ENCODE measurements at places on chromosomes 7 and 10.

- no peak for DNase-seq
- no peaks in the 10 kb centered on the region for H3K27me3 ChIP-seq
- H3K27ac ChIP-seq, result no peak overlapping the region
- no peak overlapping the region for H3K4me3 ChIP-seq
These were observed 148.4 kb downstream of the KLF6 start for GRCh38 chr10:3636356-3637181.

DNA sequence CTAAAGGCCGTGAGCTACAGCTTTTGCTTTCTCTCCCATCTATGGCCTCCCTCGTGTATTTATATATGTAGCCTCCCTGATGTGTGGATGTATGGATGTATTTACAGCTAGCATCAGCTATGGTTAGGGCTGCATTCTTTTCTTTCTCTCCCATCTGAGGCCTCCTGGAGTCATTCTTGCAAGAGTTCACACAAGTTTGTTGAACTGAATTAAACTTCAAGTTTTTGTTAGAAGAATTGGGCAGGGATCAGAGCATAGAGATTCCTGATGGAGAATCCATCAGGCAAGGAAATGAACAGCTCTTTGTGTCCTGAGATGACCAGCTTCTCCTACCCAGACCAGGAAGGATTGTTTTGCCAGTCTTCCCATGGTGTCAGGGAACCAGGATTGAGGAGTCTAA is 60.3 kb downstream of the AHCYL2 start:
- no peaks in the 10 kb centered on the region for H3K4me1 ChIP-seq
- no peaks in the 10 kb centered on the region for H3K27me3 ChIP-seq
- H3K36me3 ChIP-seq, result no peaks in the 10 kb centered on the region

DNA sequence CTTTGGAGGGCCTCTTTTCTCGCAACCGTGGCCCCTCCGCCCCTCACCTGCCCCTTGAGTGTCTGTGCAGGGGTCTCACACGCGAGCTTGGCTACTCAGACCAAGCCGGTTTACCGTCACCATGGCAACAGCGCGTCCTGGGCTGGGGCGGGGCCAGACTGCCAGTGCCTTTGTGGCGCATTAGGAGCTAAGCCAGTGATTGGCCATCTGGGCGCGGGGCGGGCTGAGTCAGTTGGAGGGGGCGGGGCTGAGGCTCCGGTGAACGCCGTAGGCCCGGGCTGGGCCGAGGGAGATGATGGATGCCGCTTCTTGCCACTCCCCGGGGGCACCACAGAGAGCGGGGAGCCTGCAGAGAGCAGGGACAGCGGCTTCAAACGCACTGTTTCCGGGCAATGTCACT is 48.7 kb upstream of the FXYD4 start:
- H3K4me1 ChIP-seq, result no peaks in the 10 kb centered on the region
- DNase-seq, result peak; percentile 83
- H3K36me3 ChIP-seq, result no peaks in the 10 kb centered on the region
- H3K27ac ChIP-seq, result no peak overlapping the region
- H3K4me3 ChIP-seq, result peak overlapping the region; percentile 12

GRCh38 chr10:105252911-105253310 is 611.8 kb downstream of the SORCS3 start:
- no peak for DNase-seq
- H3K4me1 ChIP-seq, result no peaks in the 10 kb centered on the region
- H3K27ac ChIP-seq, result no peak overlapping the region
- no peaks in the 10 kb centered on the region for H3K27me3 ChIP-seq

DNA sequence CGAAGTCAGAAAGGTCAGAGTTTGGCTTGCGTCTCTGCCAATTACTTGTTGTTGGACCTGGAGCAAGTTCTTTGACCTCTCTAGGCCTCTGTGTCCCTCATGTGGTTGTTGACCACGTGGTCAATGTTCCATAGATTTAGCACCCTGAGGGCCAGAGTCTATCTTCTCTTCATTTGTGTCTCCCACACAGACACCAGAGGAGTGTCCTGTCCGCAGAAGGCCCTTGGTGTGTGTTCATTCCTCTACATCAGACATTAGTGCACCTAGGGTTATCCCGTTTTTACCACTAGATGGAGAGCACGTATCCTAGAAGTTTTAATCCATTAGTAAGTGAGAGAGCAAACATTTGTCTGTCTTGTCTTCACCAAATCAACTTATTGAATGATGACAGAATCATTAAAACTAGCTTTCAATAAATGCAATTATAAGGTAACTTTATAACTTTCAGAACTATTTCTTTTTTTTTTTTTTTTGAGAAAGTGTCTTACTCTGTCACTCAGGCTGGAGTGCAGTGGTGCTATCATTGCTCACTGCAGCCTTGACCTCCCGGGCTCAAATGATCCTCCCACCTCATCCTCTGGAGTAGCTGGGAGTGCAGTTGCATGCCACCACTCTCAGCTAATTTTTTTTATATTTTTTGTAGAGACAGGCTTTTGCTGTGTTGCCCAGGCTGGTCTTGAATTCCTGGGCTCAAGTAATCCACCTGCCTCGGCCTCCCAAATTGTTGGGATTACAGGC is 122.5 kb upstream of the ANKRD1 start:
- no peaks in the 10 kb centered on the region for H3K36me3 ChIP-seq
- H3K27ac ChIP-seq, result no peak overlapping the region
- H3K4me3 ChIP-seq, result no peak overlapping the region
- no peaks in the 10 kb centered on the region for H3K4me1 ChIP-seq
- DNase-seq, result no peak

DNA sequence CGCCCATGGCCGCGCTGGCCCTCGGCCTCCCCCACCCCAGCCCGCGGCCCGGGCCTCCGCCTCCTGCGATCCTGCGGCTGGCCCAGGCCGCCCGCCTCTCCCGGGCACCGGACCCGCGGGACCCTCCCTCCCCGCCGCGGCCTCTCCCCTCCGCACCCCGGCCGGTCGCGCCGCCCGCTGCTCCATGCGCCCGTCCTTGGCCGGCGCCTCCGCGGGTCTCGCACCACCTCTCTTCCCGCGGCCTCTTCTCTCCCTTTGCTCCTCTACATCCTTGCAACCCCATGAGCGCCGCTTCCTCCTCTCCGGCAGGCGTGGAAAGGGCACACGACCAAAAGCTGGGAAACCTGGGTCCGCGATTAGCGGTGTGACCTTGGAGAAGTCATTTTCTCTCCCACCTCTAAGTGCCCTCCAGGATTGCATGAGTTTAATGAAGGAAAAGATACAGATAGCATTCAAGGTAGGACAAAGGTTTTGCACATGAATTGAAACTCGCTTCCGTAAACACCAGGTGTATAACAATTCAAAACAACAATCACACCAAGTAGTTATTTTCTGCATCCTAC is 448 bp upstream of the SRPK2 start:
- H3K4me3 ChIP-seq, result peak overlapping the region; percentile 80
- no peaks in the 10 kb centered on the region for H3K36me3 ChIP-seq
- H3K27me3 ChIP-seq, result no peaks in the 10 kb centered on the region
- no peak for DNase-seq

DNA sequence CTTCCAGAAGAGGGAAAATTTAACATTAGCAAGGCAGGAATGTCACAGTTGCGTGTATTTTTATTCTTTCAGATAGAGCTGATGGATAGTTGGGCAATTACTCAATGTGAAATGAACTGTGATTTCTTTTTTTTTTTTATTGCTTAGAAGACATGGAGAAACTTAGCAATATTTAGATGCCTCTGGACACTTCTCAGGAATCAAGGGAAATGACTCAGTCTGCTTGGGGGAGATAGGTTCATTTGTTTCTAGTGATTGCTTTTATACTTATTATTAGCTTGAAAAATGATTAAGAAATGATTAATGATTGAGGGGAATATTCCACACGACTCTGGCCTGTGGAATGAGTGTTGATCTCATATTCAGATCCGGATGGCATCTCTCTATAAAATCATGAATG is 33.1 kb upstream of the TBX20 start:
- DNase-seq, result no peak
- H3K27ac ChIP-seq, result no peak overlapping the region
- no peaks in the 10 kb centered on the region for H3K36me3 ChIP-seq
- H3K27me3 ChIP-seq, result peaks cover 8% of the 10 kb centered on the region
- no peak overlapping the region for H3K4me3 ChIP-seq
- H3K4me1 ChIP-seq, result no peaks in the 10 kb centered on the region

DNA sequence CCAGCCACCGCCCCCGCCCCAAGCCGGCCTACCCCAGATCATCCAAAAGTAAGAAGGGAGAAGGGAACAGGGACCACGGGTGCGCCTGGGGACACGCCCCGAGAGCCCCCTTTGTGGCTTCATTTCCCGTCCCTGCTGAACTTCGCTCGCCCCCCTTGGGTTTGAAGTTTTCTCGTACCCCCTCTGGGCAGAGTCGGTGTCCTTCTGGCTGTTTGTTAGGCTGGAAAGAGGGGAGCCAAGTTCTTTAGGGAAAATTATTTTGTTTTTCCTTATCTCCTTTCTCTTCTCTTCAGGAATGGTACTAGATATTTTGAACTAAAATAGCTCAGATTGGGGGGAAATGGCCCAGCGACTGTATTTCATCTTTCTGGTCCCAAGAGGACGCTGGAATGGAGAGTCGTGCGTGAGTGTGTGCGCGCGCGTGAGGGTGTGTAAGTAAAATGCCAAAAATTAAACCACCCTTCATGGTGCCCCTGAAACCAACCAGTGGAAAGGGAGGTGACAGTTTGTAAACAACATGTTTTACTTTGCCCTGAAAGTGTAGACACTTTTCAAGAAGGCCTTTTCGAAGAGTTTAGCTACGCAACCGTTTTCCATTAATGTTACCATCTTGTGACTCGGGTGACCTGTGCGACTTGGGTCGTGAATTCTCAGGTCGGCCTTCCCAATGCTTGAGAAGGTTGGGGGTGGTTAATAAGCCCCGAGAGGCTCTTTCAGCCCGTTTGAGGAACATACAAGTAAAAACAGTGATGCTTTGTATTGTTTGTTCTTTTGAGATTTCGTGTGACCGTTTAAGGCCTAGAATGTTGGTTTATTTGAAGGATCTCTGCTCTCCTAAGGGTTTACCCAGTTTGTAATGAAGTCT is 694 bp downstream of the RBM20 start:
- H3K27ac ChIP-seq, result no peak overlapping the region
- H3K27me3 ChIP-seq, result peaks cover 55% of the 10 kb centered on the region
- no peak for DNase-seq
- peak overlapping the region; percentile 41 for H3K4me3 ChIP-seq
- H3K36me3 ChIP-seq, result no peaks in the 10 kb centered on the region

DNA sequence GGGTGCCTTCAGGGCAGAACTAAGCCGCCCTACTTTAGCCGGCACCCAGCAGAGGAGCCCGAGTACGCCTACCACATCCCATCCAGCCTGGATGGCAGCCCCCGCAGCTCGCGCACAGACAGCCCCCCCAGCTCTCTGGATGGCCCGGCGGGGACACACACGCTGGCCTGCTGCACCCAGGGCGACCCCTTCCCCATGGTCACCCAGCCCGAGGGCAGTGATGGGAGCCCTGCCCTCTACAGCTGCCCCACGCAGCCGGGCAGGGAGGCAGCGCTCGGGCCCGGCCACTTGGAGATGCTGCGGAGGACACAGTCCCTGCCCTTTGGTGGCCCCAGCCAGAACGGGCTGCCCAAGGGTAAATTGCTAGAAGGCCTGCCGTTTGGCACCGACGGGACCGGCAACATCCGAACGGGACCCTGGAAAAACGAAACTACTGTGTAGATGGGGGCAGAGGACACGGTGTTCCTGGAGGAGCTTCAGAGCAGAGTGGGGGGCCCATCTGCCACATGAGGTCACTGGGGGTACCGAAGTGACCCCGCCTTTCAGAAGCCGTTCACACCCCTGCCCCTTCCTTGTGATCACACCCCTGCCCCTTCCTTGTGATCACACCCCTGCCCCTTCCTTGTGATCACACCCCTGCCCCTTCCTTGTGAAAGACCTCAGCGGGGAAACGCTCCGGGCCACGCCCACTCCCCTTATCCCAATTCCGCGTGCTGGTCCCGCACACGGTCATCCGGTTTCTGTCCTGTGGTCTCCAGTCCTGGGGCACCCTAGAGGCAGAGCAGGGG is 30.8 kb upstream of the KNDC1 start:
- no peaks in the 10 kb centered on the region for H3K36me3 ChIP-seq
- peak; percentile 42 for DNase-seq
- no peak overlapping the region for H3K27ac ChIP-seq
- no peaks in the 10 kb centered on the region for H3K4me1 ChIP-seq
- peaks cover 3% of the 10 kb centered on the region for H3K27me3 ChIP-seq

DNA sequence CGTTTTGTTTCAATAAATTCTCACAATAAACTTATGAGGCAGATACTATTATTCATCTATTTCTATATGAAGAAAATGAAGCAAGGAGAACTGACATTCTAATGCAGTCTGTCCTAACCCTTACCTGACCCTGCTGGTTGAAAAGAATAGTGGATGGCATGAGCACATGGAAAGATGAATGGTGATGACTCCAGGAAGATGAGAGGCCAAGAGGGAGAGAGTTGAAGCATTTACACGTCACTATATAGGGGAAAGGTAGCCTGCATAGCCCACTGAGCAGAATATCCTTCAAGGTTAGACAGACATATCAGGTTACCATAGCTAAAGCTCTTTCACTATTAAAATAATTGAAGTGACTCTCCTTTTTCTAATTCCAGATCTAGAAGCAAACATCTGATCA is 163.9 kb upstream of the CDK1 start:
- peaks cover 11% of the 10 kb centered on the region for H3K4me1 ChIP-seq
- no peaks in the 10 kb centered on the region for H3K27me3 ChIP-seq
- H3K36me3 ChIP-seq, result no peaks in the 10 kb centered on the region
- DNase-seq, result no peak
- H3K27ac ChIP-seq, result no peak overlapping the region

GRCh38 chr10:113283189-113283588 is 269.7 kb upstream of the HABP2 start:
- H3K4me3 ChIP-seq, result no peak overlapping the region
- no peaks in the 10 kb centered on the region for H3K27me3 ChIP-seq
- H3K36me3 ChIP-seq, result no peaks in the 10 kb centered on the region
- DNase-seq, result no peak
- H3K27ac ChIP-seq, result no peak overlapping the region

DNA sequence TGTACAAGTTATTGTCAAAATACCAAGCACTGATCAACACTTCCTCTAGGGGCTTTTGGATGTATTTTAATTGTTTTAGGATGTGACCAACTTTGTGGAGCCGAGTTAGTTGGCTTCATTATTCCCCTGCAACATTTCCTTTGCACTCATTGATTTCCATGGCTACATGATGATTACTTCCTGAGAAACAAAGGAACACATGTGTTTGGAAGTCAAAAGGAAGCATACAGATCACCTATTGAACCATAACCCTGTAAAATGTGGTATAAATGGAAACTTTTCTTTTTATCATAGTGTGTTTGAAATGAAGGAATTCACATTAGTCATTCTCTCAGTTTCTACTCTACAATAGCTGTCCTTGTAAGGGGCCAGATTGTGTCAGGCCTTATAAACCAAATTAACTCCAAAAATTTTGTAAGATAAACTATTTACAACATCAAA is 32.2 kb upstream of the EXOC6 start:
- no peak overlapping the region for H3K27ac ChIP-seq
- no peaks in the 10 kb centered on the region for H3K36me3 ChIP-seq
- no peaks in the 10 kb centered on the region for H3K27me3 ChIP-seq
- no peaks in the 10 kb centered on the region for H3K4me1 ChIP-seq
- no peak overlapping the region for H3K4me3 ChIP-seq
